Bronchial epithelial cell (primary cell): ENCODE measurements at places on chromosomes 11 and 22. TPM values are rescaled to one million over a fixed set of nuclear protein-coding genes. Genes with fewer than 3 reads are reported as not detected.
A peak's percentile ranks its signal among the peaks of the same experiment; 100 is the strongest.

NELL1 gene
- total RNA-seq: not detected in 2 replicates

KCNJ11 gene
- 0.77 and 0.79 TPM in 2 replicates for total RNA-seq

SAA1 gene
- total RNA-seq: 1.6 and 4.7 TPM in 2 replicates

C11orf16 gene
- total RNA-seq: not detected in 2 replicates

- no peak for DNase-seq
Measured at GRCh38 chr11:1644601-1645356, 15.2 kb downstream of the KRTAP5-5 start.

- peak; percentile 13 for DNase-seq
Measured at GRCh38 chr11:119774172-119774763, 45.3 kb upstream of the NECTIN1 start.

DNA sequence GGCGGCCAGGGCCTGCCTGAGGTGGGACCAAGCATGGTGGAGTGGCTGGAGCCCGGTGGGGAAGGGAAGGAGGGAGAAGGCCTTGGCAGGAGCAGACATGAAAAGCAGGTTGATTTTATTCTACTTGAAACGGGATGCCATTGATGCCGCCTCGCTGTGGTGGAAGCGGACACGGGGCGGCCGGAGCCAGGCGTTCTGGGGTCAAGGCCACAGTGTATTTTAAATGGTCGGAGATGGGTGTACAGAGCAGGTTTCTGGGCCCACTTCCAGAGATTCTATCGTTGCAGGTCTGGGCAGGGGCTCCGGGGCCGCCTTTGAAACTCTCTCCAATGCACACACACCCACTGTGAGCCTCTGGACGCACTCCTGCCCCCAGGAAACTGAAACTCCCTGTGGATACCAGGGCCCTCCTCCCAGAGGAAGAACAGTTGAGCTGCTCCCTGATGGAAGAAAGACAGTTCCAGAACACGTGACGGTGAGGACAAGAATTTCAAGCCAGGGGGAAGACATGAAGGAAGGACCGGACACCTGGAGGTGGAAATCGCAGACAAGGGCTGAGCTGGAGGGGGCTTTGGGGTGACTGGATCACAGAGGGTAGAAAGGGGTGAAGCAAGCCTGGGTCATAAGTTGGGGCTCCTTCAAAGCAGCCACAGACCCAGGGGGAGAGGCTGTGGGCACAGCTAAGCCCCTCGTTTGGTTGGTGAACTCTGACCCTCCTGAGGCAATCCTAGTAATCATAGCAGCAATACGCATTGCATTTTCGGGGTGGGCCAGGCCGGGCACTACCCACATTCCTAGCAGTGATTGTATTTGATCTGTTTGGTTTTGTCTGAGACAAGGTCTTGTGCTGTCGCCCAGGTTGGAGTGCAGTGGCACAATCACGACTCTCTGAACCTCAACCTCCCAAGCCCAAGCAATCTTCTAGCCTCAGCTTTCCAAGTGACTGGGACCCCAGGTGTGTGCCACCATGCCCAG, 12.3 kb upstream of the LINC01488 start:
- DNase-seq: no peak
